ENCODE measurements at places on chromosomes 2 and 18. TPM values are rescaled to one million over a fixed set of nuclear protein-coding genes. Genes with fewer than 3 reads are reported as not detected.

- DNase-seq, result no peak
Observed at GRCh38 chr18:76380127-76380729, 114.8 kb downstream of the ZNF516 start.

GRCh38 chr2:161078211-161078539 is 82.1 kb upstream of the TANK start:
- DNase-seq, result no peak

DNA sequence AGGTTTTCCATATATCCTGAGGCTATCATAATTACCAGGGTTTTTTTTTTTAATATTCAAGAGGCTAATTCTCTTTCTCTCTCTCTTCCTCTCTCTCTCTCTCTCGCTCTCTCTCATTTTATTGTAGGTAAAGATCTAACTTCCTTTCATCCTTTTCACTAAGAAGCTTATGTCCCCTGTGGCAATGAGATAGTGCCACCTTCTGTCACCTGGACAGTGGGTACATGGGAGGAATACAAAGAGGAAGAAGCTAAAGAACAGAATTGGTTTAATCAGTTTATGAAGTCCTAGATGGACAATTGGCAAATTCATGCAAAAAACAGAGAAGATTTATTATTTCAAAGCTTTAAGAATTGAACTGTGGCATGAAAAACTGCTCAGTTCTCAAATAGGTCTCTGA is 1582.3 kb upstream of the TMEFF2 start:
- DNase-seq, result no peak

- no peak for DNase-seq
Observed at GRCh38 chr2:160246356-160246755, 46.3 kb upstream of the ITGB6 start.

- no peak for DNase-seq
Observed at GRCh38 chr2:11352781-11353537, 8.5 kb upstream of the ROCK2 start.

DNA sequence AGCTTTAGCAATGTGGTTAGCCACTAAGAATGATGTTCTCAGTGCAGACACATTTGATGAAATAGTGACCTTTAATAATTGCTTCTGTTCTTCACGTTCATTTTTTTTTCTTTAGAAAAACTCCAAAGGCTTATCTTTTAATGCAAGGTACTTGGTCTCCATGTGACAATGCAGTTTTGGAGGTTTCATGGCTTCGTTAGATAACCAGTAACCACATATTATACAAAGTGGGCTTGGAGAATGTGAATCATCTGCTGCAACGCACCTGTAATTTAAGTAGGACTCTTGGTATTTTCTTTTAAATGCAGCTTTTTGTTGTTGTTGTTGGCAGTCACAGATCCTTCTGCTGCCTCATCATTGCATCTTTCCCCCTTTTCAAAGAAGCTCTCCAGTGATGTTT is 1606.3 kb downstream of the SUCLG1 start:
- no peak for DNase-seq

GRCh38 chr18:24041691-24042090 is 27.1 kb downstream of the TTC39C start:
- DNase-seq, result no peak

DNA sequence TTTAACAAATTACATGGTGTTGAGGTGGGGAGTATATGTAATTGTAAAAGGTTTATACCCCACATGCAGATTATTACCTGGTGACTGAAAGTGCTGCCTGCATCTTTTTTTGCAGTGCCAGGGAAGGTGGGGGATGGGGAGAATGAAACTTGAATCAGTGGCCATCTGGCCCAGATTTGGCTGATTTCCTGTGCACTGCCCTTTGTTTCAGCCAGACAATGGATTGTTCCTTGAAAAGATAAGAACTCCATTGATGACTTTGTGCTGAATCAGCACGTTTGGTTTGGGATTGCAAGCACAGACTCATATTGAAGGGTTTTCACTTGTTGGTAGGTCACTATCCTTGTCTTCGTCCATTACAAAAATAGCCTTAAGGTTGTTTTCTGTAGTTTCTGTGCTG is 20.9 kb downstream of the GREB1L start:
- no peak for DNase-seq

NR4A2 gene
- total RNA-seq, result 5.2 TPM

SGPP2 gene
- not detected for total RNA-seq

KCNJ13 gene
- total RNA-seq, result 2.3 TPM
